AG10803 (cell line): ENCODE measurements at places on chromosomes 1 and 21.

DNA sequence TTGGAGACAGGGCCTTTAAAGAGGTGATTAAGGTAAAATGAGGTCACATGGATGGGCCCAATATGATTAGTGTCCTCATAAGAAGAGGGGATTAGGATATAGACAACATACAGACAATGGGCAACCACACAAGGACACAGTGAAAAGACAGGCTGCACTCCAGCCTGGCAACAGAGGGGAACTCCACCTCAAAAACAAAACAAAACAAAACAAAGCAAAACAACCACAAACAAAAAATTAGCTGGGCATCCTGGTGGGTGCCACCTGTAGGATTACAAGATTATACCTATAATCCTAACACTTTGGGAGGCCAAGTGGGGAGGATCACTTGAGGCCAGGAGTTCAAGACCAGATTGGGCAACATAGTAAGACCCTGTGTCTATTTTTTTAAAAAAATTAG lies 4.8 kb upstream of the MDM4 start:
- no peak for DNase-seq

DNA sequence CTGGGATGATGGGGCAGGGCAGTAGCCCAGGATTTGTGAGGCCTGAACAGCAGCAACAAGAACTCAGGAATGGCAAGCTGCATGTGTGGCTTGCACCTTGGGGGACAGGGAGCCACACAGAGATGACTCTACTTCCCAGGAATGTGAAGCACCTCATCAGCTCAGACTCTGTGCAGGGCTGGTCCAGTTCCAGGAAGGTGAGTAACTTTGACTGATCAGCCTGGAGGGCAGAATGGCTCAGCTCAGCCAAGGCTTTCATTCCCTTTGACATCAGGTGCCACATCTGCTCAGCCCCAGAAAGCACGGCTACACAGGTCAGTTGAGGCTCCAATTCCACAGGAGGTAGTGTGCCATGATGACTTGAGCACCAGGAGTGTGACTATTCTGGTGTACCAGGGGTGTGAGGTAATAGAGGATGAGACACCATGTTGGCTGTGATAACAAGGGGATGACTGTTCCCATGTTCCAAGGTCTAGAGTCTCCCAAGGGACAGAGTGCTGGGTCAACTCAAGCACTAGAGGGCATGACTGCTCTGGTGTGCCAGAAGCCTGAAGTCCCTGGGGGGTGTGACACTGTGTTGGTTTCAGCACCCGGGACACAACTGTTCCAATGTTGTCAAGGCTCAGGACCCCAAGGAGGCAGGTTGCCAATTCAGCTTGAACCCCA lies 625.8 kb upstream of the ADGRL2 start:
- peak; percentile 12 for DNase-seq

GRCh38 chr1:88979054-88979748 lies 13.2 kb downstream of the KYAT3 start:
- DNase-seq, result peak; percentile 18

DNA sequence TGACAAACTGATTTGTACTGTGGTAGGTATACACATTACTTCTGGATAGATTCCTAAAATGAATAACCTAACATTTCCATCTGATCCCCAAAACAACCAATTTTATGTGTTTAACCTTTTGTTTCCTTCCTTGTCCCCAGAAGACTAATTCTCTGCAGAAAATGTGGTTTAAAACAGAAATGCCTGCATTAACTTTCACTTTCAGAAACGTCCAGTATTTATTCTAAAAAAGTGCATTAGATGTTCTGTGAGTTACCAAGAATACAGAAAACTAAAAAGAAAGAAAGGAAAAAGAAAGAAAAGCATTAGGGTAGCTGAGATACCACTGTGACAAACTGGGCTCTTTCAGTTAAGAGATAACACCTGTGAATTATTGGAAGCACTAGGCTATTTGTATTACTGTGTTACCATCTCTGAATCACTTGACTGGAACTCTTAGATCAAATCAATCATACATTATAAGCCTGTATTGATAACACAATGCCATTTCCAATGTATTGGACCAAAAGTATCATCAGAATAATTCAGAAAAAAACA lies 177.7 kb downstream of the NCAM2 start:
- no peak for DNase-seq

- peak; percentile 18 for DNase-seq
Observed at GRCh38 chr1:83102630-83103071, 896.3 kb downstream of the TTLL7 start.

DNA sequence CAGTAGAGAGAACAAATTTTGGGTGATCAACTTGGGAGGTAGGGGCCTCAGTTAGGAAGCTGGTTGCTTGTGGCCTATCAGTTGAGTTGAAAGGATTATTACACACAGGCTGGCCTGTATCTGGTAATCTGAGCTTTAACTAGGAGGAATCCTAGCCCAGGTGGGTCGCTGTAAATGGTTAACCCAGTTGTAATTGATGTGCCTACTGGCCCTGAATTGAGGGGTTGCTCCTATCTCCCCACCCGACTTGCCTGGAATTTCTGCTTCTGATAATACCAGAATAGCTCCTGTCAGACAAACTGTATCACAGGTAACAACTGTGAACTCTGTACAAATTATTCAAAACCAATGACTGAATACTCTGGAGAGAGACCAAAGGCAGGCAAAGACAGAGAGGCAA lies 210.4 kb upstream of the RUNX1 start:
- no peak for DNase-seq

GRCh38 chr1:31752952-31753475 lies 11.1 kb downstream of the ADGRB2 start:
- no peak for DNase-seq

- DNase-seq, result peak; percentile 63
Observed at GRCh38 chr1:202207292-202207691, 13.7 kb downstream of the LGR6 start.

DNA sequence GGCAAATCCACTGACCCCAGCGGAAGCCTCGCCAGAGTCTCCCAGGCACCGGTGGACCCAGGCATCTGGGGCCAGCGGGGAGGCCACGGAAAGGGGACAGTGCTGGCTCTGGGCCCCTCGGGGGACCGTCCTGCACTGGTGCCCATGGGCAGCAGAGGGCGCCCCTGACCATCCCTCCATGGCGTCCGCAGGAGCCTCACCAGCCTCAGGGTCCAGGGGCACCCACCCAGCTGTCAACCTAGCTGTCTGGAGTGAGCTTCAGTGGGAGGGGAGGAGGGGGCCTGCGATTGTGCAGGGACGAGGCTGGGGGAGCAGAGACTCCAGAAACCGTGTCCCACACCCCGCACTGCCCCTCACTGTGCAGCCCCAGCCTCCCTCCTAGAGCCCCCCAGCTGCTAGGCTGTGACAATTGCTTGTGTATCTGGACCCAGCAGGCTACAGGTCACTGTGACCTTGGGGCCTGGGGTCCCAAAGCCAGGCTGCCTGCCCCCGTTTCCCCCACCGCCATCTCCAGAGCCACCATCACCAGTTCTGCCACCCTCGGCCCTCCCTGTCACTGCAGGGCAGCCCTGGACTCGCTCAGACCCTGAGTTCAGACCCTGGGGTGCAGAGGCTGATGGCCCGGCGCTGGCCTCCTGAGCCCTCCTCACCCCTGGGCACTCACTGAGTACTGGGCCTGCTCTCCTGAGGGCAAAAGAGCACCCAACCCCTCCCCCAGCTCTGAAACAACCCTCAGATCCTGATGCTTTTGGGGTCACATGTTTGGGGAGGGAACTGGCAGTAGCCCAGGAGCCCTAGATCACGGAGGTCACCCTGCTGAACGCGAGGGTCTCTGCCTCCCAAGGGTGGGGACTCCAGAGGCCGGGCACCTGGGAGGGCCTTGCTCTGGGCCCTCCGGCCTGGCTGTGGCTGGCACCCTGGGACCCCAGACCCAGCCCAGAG lies 10.6 kb upstream of the COL6A1 start:
- DNase-seq, result no peak

DNA sequence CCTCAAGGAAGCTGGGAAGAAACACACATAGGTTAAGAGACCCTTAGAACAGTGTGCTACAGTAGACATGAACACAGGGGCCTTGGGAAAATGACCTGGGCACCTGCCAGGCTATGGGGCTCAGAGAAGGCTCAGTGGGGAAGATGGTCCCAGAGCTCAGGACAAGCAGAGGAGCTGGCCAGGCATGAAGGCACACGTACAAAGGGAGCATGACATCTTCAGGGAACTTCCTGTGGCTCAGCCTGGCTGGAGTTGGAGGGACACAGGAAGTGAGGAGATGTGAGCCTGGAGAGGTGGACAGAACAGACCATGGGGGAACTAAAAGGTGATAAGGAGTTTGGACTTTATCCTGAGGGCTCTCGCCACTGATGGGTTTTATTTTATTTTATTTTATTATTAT lies 3.8 kb upstream of the SLC50A1 start:
- DNase-seq, result no peak

DNA sequence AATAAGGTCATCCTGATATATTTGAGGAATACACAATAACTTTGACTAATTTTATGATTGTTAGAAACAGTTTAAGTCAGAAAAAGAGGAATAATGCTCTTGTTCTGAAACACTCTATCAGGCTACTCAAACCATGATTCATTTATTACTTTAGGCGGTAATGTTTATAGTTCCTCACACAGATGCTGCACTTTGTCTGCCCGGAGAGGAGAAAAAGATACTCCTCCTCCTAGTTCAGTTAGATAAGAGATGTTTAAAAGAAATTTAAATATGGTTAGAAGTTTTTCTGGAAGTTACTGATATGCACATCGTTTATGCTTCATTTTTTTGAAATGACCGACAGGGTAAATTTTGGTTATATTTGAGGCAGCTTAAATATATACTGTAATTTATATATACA lies 103.0 kb downstream of the ZMYM4 start:
- no peak for DNase-seq

DNA sequence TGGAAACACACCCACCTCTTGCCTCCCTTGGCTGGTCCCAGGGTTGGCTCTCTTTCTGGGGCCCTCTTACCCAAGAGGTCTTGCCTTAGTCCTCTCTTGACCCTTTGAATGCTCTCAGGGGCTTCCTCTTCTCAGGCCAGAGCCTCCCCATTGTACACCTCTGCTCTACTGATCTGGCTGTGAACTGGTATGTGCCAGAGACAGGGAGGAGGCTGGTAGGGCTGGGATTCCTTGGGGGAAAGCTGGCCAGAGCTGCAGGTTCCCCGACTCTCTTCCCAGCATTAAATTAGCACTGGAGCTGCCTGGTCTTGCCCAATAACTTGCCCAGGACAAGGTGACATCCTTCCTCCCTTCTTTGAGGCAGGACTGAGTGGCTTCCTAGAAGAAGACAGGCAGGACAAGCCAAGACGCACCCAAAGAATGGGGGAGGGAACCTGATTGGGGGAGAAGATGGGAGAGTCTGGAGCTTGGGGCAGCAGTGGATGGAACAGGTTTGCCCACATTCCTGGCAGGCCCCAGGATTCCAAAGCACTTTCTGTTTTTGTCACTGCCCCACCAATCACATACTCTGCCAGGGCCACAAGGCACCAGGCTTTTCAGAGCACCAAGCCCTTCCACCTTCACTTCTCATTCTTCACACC lies 37.2 kb upstream of the CITED4 start:
- no peak for DNase-seq

DNA sequence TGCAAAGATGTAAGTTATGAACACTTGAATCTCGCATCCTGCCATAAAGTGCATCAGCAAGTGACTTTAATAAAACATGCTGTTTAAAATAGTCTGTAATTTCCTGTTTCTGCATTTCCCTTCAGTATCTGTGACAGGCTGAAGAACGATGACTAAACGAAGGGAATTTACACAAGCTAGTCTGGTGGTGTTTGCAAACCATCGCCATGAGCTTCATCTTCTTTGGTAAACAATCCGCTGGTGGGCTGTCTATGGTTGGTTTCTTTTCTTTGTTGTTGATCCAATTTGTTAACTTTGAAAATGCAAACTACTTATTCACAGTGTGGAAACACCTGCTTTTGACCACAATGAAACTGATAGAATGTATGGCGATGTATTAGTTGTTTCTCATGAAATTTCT lies 13.9 kb downstream of the SERTAD4 start:
- no peak for DNase-seq

GRCh38 chr1:183180634-183181056 lies 5.4 kb upstream of the LAMC2 start:
- peak; percentile 84 for DNase-seq

DNA sequence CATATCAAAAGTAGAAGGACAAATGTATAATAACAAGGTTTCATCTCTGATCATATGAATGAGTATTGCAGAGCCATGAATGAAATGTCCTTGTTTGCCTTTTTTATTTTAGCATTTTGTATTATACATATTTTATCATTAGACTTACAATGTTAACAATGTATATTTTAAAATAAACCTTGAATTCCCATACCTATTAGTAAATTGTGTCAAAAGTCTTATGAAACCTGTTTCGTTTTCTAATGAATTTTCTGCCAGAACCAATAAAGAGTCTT lies 646 bp downstream of the DNAJB4 start:
- no peak for DNase-seq

DNA sequence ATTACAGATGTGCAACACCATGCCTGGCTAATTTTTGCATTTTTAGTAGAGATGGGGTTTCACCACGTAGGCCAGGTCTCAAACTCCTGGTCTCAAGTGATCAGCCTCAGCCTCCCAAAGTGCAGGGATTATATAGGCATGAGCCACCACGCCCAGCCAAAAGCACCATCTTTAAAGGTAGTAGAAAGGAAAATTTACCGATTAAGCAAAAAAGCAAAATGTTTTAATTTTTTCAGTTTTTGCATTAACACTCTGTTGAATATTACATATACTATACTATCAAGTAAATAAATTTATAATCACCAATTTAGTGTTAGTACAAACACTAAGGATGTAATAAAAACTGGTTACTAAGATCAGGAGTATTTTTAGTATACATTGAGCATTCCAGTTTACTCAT lies 20.6 kb downstream of the RC3H1 start:
- DNase-seq, result no peak

DNA sequence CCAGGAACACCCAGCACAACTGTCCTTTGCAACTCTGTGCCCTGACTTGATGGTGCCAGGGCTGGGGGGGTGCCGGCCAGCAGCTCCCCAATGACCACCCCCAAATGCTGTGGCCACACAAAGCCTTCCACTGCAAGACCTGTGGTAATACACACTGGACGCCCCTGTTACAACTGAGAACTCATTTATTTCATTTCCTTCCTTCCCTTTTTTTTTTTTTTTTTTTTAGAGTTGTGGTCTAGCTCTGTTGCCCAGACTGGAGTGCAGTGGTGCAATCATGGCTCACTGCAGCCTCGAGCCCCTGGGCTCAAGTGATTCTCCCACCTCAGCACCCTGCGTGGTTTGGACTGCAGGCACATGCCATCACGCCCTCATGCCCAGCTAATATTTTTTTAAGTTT lies 25.2 kb downstream of the TP73 start:
- DNase-seq, result no peak

- no peak for DNase-seq
Observed at GRCh38 chr1:104468282-104468681, 718.6 kb downstream of the AMY1C start.
